Activated T-cell treated with anti-CD3 and anti-CD28 coated beads, Interleukin-2, amount 50 U/mL, for 4 hours (primary cell): ENCODE measurements at places on chromosomes 12 and 14.

GRCh38 chr12:26389343-26389742 is 194.0 kb downstream of the SSPN start:
- no peak for DNase-seq

DNA sequence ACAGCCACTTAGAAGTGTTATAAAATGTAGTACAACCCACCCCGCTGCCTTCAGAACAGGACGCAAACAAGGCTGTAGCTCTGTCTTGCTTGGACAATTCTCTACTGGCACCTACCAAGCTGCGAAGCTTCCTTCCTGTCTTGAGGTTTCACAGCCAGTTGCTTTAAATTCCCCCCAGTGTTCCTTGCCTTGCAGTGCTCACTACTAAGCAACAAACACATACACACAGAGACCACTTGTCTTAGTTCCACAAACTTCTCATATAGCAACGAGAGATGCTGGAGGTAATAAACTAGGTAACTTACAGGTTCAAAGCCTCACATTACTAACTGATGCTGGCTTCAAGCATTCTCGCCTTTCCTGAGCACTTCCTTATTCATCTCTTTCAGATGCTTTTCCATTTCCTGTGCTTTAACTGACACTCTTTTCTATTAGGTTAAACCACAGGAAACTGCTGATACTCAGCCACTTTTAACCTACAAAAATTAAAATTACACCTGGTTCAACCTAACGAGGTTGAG is 91.5 kb upstream of the PTGDR start:
- DNase-seq, result no peak

GRCh38 chr14:101239065-101239464 is 322.2 kb upstream of the DIO3 start:
- no peak for DNase-seq

DNA sequence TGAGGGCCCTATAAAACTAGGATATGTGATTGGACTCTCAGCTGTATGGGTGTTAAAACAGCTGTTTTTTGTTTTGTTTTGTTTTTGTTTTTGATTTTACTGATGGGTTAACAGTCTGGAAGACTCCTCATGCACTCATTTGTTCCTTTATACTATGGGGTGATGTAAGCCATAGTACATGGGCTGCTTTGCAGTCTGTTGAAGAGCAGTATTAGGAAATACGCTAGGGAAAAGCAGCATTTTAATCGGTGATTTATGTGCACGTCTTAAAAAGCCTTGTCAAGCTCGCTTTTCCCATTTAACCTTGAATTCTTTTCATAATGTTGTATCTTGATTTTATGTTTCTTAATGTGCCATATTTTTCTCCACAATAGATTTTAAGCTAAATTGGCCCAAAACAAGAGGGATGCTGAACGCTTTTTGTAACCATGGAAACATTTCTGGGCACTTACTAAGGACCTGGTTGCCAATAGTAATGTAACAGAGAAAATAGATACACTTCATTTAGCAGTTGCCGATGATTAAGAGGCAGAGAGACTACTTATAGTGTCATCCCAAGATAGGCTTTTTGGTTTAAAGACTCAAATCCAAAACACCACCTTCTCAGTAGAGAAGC is 244.0 kb downstream of the SNAPC1 start:
- DNase-seq, result no peak

DNA sequence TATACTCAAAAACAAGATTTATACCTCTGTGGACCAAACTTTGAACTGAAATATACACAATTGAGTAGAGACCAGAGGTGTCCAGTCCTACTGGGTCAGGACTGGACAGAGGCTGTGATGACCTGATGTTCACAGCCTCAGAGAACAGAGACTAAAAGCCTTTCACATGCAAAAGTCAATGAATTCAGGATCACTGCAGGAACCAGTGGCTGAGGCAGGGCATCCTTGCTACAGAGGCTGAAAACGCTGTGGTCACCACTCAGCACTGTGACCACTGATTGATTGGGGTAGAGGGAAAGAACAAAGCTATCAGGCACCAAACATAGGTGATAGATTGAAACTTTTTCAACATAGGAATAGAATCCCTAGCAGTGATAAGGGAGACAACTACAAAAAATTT is 25.1 kb downstream of the GRIP1 start:
- DNase-seq, result no peak

- DNase-seq, result no peak
These were observed 61.0 kb downstream of the TAOK3 start for GRCh38 chr12:118311666-118312065.

DNA sequence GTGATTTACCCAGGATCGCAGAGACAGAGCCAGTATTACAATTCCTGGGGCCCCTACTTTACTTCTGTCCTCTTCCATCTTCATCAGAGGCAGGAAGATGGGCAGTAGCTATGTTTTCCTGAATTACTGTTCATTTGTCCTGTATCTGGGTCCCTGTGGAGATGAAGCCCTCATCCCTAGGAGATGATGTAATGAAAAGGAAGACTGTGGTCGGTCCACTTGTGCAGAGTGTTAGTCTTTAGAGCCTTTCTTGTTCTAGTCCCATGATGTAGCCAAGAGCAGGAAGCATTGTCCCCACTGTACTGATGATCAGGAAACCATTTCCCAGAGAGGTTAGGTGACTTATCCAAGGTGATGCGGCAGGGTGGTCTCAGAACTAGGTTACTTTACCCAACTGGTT is 2.6 kb downstream of the CD9 start:
- DNase-seq, result no peak

GRCh38 chr14:53389202-53389601 is 236.1 kb upstream of the DDHD1 start:
- no peak for DNase-seq

DNA sequence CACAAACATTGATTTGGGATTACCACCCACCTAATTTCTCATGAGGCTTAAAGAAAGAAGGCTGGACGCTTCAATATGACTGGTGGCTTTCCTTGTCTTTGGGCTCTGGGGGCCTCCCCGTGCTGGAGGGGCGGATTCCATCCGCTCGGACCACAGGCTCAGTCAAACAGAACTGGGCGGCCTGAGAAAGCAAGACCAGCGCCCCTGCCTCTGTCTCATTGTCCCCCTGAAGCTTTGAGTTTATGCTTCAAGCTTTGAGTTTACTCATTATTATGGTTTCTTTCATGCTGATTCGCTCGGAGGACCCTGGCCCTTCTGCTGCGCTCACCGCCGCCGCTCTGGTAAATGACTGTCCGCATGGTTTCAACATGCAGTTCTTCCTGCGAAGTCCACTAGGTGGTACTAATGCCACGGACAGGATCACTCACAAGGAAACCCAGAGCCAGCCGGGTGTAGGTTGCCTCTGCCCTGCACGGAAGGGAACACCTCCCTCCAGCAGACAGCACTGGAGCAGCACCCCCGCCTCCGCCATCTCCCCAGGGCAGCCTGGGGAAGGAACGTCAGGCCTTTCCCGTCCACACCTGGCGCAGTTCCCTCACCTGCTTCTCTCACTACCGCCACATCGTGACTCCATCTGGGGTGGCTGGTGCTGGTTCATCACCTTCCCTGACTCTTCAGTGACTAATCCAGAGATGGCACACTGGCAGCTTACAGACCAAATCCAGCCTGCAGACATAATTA is 13.2 kb upstream of the TIGAR start:
- no peak for DNase-seq

DNA sequence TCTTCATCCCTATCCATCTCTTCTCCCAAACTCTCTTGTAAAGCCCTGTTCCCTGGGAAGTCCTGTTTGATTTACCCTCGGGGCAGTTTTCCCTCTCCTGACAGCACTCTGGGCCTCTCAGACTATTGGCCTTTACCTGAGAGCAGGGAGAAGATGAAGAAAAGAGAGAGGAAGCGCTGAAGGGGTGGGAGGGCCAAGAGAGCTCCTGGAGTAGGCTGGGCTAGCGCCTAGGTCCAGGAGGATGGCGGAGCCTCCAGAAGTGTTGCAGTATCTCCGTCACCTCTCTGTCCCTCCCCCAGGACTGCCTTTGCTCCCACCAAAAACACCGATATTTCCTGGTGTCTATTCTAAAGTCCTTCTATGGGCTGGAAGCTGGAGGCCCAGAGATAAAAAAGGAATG is 5.7 kb upstream of the IGFBP6 start:
- DNase-seq, result no peak

DNA sequence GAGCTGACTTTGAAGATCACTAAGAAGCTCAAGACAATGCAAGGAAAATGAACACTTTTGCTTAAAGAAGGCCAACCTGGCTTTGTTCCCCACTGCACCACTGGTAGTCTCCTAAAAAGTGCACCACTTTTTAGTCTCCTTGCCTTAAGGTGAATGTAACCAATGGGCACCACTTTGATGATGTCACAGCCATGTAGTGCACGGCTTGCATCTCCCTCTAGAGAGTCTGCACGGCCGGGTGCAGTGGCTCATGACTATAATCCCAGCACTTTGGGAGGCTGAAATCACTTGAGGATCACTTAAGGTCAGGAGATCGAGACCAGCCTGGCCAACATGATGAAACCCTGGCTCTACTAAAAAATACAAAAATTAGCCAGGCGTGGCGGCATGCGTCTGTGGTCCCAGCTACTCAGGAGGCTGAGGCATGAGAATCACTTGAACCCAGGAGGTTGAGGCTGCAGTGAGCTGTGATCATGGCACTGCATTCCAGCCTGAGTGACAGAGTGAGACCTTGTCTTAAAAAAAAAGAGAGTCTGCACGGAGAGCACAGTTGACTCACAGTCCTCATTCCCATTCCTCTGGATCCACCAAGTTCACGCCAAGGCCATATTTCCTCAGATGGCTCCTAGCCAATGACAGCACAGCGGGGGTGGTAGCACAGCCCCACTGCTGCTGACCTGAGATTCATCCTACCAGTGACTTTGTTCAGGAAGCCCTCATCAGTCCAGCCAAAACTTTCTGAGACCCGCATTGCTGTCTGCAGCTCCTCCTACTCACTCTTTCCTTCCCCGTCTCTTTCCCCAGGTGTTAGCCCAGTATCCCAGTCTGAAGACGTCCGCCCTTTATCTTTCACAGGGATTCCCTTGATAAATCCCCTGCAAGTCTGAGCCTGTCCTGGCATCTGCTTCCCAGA is 16.5 kb upstream of the IFT81 start:
- no peak for DNase-seq

GRCh38 chr12:76192416-76192815 is 107.9 kb upstream of the NAP1L1 start:
- no peak for DNase-seq

DNA sequence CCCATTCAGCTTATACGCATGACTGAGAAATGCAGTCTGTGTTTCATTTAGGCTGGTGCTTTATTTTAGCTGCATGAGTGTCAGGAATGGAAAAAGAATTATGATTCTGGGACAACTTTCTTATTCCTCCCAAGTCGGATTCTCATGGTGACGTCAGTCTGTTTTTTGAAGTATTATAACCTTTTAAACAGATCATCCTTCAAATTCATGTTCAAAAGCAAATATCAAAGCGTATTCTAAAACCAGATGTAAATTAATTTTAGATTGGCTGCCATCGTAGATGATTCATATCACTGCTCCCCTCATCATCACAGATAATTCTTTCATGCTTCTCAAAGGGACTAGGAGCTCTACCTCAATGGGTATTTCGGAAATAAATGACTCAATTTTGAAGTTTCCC is 15.0 kb downstream of the FNTB start:
- DNase-seq, result no peak

DNA sequence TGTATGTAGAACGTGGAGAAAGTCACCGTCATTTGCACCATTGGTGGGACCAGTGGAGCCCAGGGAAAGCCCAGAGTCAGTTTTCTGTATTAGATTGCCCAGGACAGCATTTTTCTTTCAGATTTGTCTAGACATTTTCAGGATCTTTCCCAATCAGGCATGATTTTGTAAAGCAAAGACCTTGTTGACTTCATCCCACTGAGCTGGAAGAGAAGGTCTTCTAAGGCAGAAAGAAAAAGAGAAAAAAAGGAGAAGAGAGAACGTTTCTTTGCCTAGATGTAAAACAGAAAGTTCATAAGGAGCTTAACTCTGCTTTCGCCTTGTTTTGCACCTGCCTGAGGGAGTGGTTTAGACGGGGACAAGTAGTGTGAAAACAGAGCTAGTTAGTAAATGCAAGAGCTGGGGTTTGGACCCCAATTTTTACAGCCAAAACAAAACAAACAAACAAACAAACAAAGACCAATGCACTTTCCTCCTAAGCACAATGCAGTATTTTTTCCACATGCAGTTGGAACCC is 273.1 kb downstream of the ZFP36L1 start:
- DNase-seq, result no peak

DNA sequence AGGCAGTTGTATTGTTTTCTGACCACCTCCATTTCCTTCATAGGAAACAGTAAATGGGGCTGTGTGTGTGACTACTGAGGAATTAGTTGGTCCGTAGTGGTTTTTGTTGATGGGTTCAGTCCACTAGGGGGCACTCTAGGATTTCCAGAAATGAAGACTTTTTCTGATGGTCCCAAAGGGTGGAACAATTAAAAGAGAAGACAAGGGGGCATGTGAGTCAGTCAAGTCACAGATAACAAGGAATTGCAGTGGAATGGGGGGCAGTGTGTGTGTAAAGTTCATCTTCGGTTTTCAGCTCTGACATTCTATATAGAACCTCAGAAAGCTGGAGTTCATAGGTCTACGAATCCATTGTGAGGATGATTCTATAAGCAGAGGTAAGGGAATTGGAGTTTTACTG is 186.6 kb upstream of the OR4E1 start:
- peak; percentile 22 for DNase-seq

DNA sequence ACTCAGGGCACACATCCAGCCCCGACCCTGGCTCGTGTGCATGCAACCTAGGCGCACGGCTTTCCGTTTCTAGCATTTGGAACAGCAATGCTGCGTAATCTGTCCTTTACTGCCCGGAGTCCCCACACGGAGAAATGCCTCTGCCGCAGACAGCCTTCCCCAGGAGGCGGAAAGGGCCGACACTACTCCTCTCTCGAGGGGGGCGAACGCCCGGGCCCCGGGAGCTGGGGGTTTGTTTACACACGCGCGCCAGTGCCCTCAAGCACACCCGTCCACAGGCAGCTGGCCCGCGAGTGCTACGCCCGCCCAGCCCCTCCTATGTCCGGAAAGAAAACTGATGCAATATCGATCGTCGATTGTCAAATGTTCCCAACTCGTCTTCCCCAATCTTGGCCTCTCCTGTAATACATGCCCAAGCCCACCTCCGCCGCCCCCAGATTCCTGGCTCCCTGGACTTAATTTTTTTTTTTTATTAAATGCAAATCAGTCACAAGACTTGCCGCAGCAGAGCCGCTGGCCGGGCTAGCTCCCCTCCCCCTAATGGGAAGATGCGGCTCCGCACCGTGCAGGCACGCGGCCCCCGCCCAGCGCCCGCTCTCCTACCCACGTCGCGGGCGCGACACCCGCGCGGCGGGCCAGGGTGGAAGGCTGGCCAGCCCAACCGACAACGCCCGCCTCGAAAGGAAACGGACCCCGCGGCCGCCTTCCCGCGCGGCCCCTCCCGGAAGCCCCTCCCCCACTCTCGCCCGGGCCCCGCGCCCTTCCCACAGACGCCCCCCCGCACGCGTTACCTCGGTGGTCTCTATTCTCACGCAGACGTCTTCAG is 642 bp downstream of the SLC38A2 start:
- peak; percentile 45 for DNase-seq

- no peak for DNase-seq
These were observed 52.5 kb downstream of the SPIC start for GRCh38 chr12:101527682-101528081.

- DNase-seq, result no peak
These were observed 7.6 kb upstream of the STK38L start for GRCh38 chr12:27236498-27236897.
